ENCODE measurements at places on chromosomes 12 and 14. TPM values are rescaled to one million over a fixed set of nuclear protein-coding genes. Genes with fewer than 3 reads are reported as not detected.

The KRT1 gene
- total RNA-seq, result not detected

The KLRC3 gene
- total RNA-seq, result not detected

The KLRD1 gene
- 0.27 TPM for total RNA-seq

GRCh38 chr14:61168141-61168540 is 113.0 kb downstream of the TMEM30B start:
- H3K27me3 ChIP-seq, result peaks cover 11% of the 10 kb centered on the region
- H3K4me1 ChIP-seq, result no peaks in the 10 kb centered on the region
- no peak overlapping the region for H3K4me3 ChIP-seq
- no peaks in the 10 kb centered on the region for H3K36me3 ChIP-seq

GRCh38 chr14:99698642-99699041 is 14.5 kb downstream of the CYP46A1 start:
- peaks cover 7% of the 10 kb centered on the region for H3K36me3 ChIP-seq
- no peak for DNase-seq
- peaks cover 15% of the 10 kb centered on the region for H3K27me3 ChIP-seq
- H3K4me1 ChIP-seq, result no peaks in the 10 kb centered on the region
- H3K4me3 ChIP-seq, result no peak overlapping the region

DNA sequence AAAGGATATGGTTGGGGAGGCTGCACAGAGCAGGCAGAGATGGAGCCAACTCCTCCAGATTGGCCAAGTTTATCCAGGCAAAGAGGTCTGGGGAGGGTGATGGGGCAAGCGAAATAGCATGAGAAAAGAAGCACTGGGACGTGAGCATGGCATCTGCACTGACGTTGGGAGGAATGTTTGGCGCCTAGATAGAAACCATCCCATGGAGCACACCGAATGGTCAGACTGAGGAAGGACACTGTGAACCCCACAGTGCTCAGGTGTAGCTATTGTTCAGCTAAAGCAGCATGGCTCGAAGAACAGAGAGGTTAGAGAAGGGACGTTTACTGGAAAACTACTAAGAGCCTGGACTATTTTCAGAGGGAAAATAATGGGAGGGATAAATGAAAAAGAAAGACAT is 387.1 kb downstream of the EMP1 start:
- H3K4me3 ChIP-seq, result no peak overlapping the region
- no peak for DNase-seq
- H3K36me3 ChIP-seq, result no peaks in the 10 kb centered on the region
- peaks cover 8% of the 10 kb centered on the region for H3K4me1 ChIP-seq
- no peak overlapping the region for H3K27ac ChIP-seq
- H3K27me3 ChIP-seq, result no peaks in the 10 kb centered on the region

- H3K27me3 ChIP-seq, result no peaks in the 10 kb centered on the region
- H3K36me3 ChIP-seq, result peaks cover 44% of the 10 kb centered on the region
- H3K4me3 ChIP-seq, result peak overlapping the region; percentile 97
- H3K4me1 ChIP-seq, result peaks cover 60% of the 10 kb centered on the region
Measured at GRCh38 chr12:56126732-56127239, 1.3 kb upstream of the ESYT1 start.

GRCh38 chr14:92225731-92226130 is 97.2 kb upstream of the SLC24A4 start:
- H3K4me1 ChIP-seq, result no peaks in the 10 kb centered on the region
- no peaks in the 10 kb centered on the region for H3K36me3 ChIP-seq
- H3K27ac ChIP-seq, result no peak overlapping the region
- no peak overlapping the region for H3K4me3 ChIP-seq
- DNase-seq, result no peak
- peaks cover 15% of the 10 kb centered on the region for H3K27me3 ChIP-seq

DNA sequence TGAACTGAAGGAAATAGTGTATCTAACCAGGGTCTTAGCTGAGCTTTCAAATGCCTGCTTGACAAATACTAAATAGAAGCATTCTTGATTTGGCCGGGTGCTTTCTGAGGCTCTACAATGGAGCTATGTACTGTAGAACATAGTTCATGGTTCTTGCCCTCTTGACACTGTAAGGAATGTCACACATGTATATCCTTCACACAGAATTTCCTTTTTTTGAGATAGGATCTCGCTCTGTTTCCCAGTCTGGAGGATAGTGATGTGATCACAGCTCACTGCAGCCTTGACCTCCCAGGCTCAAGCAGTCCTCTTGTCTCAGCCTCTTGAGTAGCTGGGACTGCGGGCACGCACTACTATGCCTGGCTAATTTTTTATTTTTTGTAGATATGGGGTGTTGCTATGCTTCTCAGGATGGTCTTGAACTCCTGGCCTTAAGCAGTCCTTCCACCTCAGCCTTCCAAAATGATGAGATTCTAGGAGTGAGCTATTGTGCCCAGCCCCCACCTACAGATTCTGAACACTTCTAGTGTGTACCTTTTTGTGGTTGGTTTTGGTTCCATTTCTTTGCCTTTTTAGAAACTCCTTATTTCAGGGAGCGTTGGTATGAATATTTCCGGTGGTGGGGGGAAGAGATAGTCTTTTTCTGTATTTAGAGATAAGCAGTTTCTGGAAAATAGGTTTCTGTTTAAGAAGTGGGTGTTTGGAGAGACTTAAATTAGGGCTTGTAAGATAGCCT is 4.2 kb downstream of the MLXIP start:
- DNase-seq, result no peak
- peaks cover 36% of the 10 kb centered on the region for H3K36me3 ChIP-seq
- peak overlapping the region; percentile 33 for H3K4me3 ChIP-seq
- H3K4me1 ChIP-seq, result peaks cover 77% of the 10 kb centered on the region
- peak overlapping the region; percentile 74 for H3K27ac ChIP-seq

- no peak for DNase-seq
- H3K4me3 ChIP-seq, result no peak overlapping the region
- no peak overlapping the region for H3K27ac ChIP-seq
- H3K36me3 ChIP-seq, result peaks cover 37% of the 10 kb centered on the region
Measured at GRCh38 chr12:11894890-11895289, 175.8 kb upstream of the BCL2L14 start.

DNA sequence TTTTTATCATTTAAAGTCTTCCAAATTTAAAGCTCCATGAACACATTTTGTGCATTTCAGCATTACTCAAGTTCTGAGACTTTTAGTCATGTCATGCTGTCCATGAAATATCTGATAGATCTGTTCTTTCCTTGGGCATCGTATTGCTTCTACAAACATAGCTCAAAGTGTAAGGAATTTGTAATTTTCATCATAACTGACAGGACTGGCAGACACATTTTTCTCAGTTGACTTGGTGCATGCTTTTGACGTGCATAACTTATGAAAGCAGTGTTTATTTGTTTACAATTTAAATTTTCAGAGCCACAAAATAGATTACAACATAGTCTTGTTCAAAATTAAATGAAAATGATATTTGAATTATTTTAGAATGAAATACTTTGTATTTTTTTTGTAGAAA is 812.1 kb upstream of the NOVA1 start:
- no peak overlapping the region for H3K27ac ChIP-seq
- DNase-seq, result no peak
- H3K36me3 ChIP-seq, result no peaks in the 10 kb centered on the region
- no peaks in the 10 kb centered on the region for H3K27me3 ChIP-seq
- no peak overlapping the region for H3K4me3 ChIP-seq
- no peaks in the 10 kb centered on the region for H3K4me1 ChIP-seq

- DNase-seq, result no peak
- no peaks in the 10 kb centered on the region for H3K36me3 ChIP-seq
- H3K4me1 ChIP-seq, result no peaks in the 10 kb centered on the region
Measured at GRCh38 chr12:33182485-33182884, 257.1 kb downstream of the SYT10 start.

DNA sequence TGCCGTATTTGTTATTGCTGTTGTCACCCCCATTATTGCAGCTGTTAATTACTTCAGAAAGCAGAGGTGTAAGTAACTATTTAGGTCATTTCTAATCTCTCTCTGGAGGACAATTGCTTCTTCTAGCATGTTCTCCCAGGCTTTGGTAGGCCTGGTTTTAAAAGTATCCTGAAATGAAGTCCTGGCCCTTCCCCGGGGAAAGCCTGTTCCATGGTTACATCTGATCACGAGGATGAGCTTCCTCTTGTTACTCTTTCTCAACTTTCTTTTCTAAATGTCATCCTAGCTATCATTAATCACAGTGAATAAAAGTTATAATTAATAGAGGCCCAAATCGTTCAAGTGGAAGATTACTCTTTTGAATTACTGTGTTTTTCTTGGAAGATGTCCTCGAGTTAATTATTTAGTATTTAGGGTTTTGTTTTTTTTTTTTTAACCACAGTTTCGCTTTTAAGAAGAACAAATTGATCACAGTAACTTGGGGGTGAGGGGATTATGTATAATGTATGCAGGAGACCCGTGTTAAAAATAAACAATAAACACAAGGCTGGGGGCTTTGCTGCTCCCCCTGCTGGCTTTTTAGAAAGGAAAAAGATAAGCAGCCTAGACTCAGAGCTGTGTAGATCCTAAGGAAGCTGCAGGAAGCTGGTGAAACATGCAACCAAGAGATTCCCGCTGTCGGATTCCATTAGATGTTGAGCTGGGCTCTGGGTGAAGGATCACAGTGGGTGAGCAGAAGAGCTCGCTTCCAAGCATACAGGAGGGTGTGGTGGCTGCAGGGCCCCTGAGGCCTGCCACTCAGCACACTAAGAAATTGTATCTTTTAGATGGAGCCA is 420.1 kb downstream of the FUT8 start:
- peaks cover 6% of the 10 kb centered on the region for H3K27me3 ChIP-seq
- H3K4me3 ChIP-seq, result no peak overlapping the region
- H3K36me3 ChIP-seq, result no peaks in the 10 kb centered on the region
- no peak overlapping the region for H3K27ac ChIP-seq

- H3K36me3 ChIP-seq, result no peaks in the 10 kb centered on the region
- no peak for DNase-seq
- H3K27me3 ChIP-seq, result peaks cover 7% of the 10 kb centered on the region
- H3K4me3 ChIP-seq, result no peak overlapping the region
- no peak overlapping the region for H3K27ac ChIP-seq
Measured at GRCh38 chr14:74949859-74950573, 5.4 kb downstream of the PGF start.

Measured in activated B cell treated with CpG ODN at 0.5 μM for 24 hours (primary cell).